ENCODE measurements at places on chromosomes 7 and 10.

DNA sequence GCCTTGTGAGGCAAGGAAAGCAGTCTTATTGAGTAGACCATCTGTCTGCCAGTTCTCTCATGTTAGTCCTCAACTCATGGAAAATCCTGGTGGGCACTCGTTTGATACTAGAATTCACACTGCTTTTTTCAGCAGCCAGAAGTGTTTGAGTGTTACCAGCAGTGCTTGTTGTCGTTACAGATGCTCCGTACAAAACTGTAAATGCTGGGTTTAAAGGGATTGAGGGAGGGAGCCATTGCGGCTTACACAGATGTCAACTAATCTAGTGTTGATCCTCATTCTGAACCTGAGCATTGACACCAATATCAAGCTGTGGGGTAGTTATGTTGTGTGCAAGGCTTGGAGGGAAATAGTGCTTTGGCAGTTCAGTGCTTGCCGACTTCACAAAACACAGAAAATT lies 348.6 kb downstream of the AUTS2 start:
- DNase-seq, result no peak

GRCh38 chr10:100707261-100707848 lies 38.0 kb upstream of the PAX2 start:
- DNase-seq, result no peak

- no peak for DNase-seq
Observed at GRCh38 chr10:38157270-38157685, 63.1 kb downstream of the ZNF37A start.

- DNase-seq, result no peak
Observed at GRCh38 chr7:21044384-21044783, 257.7 kb upstream of the SP8 start.

DNA sequence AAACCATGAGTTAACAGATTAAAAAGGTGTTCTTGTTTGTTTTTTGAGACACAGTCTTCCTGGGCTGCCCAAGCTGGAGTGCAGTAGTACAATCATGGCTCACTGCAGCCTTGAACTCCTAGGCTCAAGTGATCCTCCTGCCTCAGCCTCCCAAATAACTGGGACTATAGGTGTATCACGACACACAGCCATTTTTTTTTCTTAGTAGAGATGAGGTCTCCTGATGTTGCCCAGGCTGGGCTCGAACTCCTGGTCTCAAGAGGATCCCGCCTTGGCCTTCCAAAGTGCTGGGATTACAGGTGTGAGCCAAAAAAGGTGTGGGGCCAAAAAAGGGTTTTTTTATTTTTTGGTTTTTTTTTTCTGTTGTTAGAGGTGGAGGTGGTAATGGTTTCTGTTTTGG lies 29.3 kb downstream of the KMT2C start:
- DNase-seq, result no peak

DNA sequence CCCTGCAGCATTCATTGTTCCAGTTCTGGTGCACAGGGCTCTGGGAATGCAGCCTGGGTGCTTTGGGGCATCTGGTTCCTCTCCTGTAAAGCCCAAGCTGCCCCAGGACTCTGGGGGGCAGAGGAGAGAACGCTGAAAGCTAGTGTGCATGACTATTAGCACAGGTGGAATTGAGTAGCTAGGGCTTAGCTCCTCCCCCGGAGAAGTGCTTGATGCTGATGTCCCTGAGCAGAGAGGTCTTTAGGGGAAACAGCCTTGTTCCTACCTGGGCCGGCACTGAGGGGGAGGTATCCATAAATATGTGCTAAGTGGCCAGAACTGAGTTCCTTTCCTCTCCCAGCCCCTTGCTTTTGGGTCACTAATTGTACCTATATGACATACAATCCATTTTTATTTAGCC lies 3.9 kb downstream of the ADCY1 start:
- DNase-seq, result no peak

GRCh38 chr10:19970717-19971116 lies 154.5 kb downstream of the PLXDC2 start:
- no peak for DNase-seq

DNA sequence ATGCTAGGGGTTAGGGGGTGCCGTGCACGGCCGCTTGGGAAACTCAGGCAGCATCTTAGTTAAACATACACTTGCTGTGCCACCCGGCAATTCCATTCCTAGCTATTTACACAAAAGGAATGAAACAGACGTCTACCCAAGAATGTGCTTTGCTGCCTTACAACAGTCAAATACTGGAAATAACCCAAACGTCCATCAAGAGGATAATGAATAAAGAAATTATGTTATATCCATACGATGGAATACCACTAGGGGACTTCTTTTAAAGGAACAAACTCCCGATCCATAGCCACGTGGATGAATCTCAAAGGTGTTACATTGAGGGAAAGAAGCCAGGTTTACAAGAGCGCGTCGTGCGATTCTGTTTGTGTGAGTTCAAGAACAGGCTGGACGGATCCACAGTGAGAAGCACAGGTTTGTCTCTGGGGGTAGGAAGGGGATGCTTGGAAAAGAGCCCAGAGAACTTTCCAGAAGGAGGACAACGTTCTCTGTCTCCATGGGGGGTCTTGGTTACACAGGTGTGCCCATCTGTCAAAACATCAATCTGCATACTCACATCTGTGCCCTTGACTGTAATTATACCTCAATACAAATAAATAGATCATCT lies 41.8 kb downstream of the STK32C start:
- no peak for DNase-seq

DNA sequence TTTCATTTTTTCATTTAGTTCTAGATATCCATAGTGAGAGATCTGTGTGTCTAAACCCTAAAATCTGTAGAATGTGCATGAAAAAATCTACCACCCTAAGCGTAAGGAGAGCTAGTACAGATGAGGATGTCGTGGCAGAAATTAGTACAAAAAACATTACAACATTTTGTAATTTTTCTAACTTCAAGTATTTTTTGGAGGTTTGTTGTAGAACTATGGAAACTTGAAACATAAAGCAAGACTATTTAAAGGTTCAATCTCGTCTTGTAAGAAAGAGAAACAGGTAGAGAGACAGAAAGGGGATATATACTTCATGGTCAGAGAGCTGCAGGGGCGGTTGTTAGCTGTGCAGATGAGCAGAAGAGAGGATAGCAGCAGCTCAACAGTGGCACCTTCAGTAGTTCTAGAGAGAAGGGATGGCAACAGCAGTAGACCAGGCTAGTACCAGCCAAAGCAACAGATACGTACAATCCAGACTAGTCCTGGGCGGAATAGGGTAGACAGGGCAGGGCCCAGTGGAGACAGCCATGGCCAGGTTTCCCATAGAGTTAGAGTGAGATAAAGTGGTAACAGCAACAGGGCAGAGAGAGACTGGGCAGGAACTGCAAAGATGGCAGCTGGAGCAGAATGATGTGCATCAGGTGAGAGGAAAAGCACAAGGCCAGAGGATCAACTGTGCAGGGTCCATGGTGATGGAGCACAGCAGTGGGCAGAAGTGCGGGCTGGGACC lies 145.2 kb downstream of the FRMD4A start:
- no peak for DNase-seq

GRCh38 chr10:124033887-124034218 lies 59.5 kb downstream of the CHST15 start:
- DNase-seq, result no peak

GRCh38 chr7:154583454-154583853 lies 419.5 kb downstream of the PAXIP1 start:
- DNase-seq, result no peak

DNA sequence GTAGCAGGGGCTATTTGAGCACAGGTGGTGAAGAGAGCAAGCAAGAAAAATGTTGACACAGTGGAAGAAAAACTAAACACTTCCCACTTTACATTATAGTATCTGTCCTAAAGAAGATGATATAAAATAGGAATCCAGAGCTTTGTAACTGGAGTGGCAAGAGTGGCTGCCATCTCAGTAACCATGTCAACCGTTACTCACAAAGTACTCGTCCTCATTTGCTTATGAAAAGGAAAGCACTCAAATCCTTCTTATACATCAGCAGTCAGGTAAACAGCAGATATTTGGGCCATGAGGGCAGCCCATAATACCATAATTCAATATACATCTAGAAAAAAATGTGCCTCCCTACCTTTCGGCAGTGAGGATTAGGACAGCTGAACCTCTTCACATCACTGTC lies 70.1 kb downstream of the RNF216 start:
- no peak for DNase-seq

- no peak for DNase-seq
Observed at GRCh38 chr10:111129363-111129762, 52.5 kb downstream of the ADRA2A start.

DNA sequence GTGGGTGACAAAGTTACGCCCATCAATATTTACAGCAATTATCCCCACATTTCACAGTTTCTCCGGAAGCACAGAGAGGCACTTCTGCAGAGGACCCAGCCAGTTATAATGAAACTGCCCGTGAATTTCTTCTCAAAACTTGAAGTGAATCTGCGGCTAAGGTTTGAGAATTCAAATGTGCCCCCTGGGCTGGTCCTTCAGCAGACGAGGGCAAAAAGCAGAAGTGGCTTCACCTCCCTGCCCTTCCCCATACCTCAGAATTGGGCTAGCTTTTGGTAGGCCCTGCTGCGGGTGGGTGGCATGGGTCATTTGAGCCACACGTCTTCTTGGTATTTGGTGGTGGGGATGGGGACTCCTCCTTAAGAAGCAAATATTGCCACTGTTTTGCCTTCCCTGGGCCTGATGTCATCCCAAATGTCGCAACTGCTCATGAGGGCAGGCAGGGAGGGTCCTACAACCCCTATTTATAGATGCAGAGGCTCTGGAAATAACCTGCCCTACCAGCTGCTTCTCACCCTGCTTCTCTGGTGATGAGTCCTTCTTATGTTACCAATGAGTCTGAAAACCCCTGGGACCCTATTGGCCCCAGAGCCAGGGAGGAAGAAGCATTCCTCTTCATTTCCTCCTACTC lies 16.6 kb upstream of the WDFY4 start:
- no peak for DNase-seq

DNA sequence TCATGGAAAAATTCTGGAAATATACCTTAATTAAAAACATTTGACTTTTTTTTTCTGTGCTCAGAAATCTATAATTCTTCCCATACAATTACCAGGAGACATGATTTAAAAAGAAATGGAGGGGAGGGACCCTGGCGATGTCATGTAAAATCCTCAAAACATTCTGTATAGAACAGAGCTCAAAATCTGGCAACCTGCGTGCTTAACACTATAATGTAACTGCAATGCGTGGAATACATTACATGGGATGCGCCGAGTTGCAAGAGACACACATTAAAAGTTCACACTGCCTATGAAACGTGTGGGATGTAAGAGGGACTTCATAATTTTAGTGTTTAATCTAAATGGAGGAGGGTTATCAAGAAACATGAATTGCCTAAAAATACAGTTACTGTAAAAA lies 215.0 kb downstream of the GLI3 start:
- no peak for DNase-seq

DNA sequence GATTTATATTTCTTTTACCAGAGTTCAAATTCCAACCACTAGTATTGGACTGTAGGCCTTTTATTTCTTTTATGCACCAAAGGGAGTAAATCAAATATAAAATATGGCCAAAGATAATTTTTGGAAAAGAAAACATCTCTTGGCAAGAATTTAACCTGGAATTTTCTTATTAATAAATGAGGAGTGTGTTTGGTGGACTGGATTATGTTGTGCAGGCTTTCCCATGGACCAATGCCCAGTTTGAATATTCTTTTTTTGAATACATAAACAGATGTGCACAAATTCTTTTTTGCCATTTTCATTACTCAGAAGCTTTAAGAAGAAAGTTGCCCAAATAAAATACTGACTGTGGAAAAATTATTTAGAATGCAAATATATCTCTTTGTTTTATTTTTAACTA lies 22.1 kb upstream of the PRKG1 start:
- no peak for DNase-seq

DNA sequence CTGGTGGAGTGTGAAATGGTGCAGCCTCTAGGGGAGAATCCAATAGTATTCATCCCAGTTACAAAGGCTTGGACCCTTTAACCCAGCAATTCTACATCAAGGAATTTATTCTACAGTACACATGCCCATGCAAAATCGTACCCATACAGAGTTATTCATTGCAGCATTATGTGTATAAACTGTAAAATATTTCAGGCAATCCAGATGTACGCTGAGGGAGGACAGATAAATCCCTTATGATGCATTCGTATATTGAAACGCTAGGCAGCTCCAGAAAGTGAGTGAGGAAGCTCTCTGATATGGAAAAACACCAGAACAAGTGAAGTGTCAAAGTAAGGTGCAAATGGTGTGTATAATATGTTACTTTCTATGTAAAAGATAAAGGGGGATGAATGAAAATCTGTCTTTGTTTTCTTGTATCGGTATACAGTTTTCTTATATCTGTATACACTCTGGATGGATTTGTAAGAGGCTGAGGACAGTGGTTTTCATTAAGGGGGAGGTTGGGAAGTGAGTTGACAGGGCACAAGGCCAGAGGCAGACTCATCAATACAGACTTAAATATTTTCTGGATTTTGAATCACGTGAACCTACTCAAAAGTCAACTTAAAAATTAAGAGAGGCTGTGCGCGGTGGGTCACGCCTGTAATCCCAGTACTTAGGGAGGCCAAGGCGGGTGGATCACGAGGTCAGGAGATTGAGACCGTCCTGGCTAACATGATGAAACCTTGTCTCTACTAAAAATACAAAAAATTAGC lies 17.1 kb downstream of the VWA2 start:
- DNase-seq, result no peak

- no peak for DNase-seq
Observed at GRCh38 chr7:99132595-99133321, 11.2 kb downstream of the SMURF1 start.

GRCh38 chr10:70348228-70348850 lies 34.1 kb downstream of the LRRC20 start:
- no peak for DNase-seq

DNA sequence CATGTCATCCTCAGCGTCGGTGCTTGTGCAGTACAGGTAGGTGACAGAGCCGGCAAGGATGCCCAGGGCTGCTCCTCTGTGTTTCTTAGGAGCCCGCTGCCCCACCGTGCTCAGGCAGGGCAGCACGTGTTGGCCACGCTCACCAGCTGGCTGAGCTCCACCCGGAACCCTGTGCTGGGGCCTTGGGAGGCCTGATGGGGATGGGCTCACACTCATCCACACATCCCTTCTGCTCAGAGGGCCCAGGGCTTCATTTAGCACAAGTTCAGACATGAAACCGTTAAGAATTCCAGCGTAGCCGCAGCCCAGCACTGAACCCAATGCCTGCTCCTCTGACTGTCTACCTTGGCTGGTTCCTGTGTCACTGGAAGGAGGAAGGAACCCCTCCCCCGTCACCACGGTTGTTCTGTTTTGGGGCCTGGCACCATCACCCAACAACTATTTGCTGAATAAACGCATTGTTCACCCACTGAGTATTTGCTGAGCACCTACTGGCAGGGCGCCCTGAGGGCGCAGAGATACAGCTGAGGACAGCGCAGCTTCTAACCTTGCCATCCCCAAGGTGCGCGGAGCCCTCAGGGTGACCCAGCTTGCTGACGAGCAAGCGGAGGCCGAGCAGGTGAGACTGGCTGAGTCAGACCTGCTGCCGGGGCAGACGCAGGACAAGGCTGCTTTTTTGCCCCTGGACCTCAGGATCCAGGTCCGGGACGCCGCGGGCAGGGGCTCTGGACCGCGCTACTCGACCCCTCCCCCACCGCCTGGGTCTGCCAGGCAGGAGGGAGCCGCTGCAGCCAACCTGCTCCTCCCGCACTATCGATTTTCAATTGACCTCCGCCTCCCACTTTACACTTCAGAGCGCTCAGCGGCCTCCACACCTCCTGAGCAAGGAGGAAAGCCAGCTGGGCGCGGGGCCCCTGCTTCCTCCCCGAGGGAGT lies 50.6 kb upstream of the RET start:
- DNase-seq, result peak; percentile 13

Measured in NCI-H2227 treated with DMSO at 0.1 percent for 48 hours (cell line).